ENCODE measurements at places on chromosomes 5 and 9. TPM values are rescaled to one million over a fixed set of nuclear protein-coding genes. Genes with fewer than 3 reads are reported as not detected.

Gene FBP2
- total RNA-seq: not detected

Gene PCDHA1
- not detected for total RNA-seq

Gene ELOVL7
- total RNA-seq: 14.9 TPM

Gene MVB12B
- total RNA-seq: 15.7 TPM

Gene ARHGEF37
- total RNA-seq: 27.5 TPM

Gene SMIM27
- total RNA-seq: 2.0 TPM

Gene GPR151
- not detected for total RNA-seq

Gene PAEP
- not detected for total RNA-seq

Gene HEMGN
- total RNA-seq: not detected

Gene CDH9
- not detected for total RNA-seq

Gene TXNDC8
- not detected for total RNA-seq

Gene FCHO2
- 31.9 TPM for total RNA-seq

Gene TAF11L5
- total RNA-seq: not detected

Gene FOXD4L4
- total RNA-seq: 0.41 TPM

Gene TAF1L
- total RNA-seq: not detected

Gene TAS2R1
- total RNA-seq: not detected

Gene DNM1
- total RNA-seq: 9.1 TPM

Gene SLC34A1
- total RNA-seq: not detected

Gene SGCD
- 3.7 TPM for total RNA-seq

Gene CAPSL
- not detected for total RNA-seq

Gene TNIP1
- total RNA-seq: 221 TPM

Gene PAX5
- total RNA-seq: 3.7 TPM

Gene AQP3
- total RNA-seq: 7.1 TPM

Gene MOB3B
- total RNA-seq: 18.3 TPM

Gene PDE6A
- 6.5 TPM for total RNA-seq

Gene EQTN
- not detected for total RNA-seq

Gene LRRC70
- 1.8 TPM for total RNA-seq

Gene KIF27
- total RNA-seq: 3.4 TPM

Gene DIPK1B
- 3.8 TPM for total RNA-seq

Gene SCGB3A2
- not detected for total RNA-seq

Gene ARHGEF28
- total RNA-seq: 18.7 TPM

Gene CDO1
- 0.40 TPM for total RNA-seq

Gene SUSD3
- total RNA-seq: not detected

Gene CDH18
- not detected for total RNA-seq

Gene BDP1
- 69.1 TPM for total RNA-seq

Gene KIAA0825
- total RNA-seq: 5.3 TPM

Gene PCDHGB3
- total RNA-seq: 1.9 TPM

Gene NFIB
- 150 TPM for total RNA-seq

Gene ANKRD18B
- total RNA-seq: not detected

Gene EIF4E1B
- not detected for total RNA-seq

Gene GNA14
- 9.4 TPM for total RNA-seq

Gene TRPM3
- total RNA-seq: 1.2 TPM

Gene FOXD4
- not detected for total RNA-seq

Gene PHYHD1
- total RNA-seq: 4.8 TPM

Gene HABP4
- total RNA-seq: 3.3 TPM

Gene NR4A3
- 0.82 TPM for total RNA-seq

Gene PCDHGC5
- 1.1 TPM for total RNA-seq

Gene FANCC
- total RNA-seq: 10.3 TPM

Gene CCDC152
- total RNA-seq: not detected

Gene PCDHB12
- total RNA-seq: 1.9 TPM

Gene MYO10
- total RNA-seq: 92.1 TPM

Gene PARP8
- total RNA-seq: 26.0 TPM

Gene PCA3
- total RNA-seq: not detected

Gene FAT2
- not detected for total RNA-seq
